T1000 (cell line): ENCODE measurements at places on chromosomes 5 and 9.

- no peak for DNase-seq
Measured at GRCh38 chr5:134127988-134128647, 13.6 kb downstream of the TCF7 start.

DNA sequence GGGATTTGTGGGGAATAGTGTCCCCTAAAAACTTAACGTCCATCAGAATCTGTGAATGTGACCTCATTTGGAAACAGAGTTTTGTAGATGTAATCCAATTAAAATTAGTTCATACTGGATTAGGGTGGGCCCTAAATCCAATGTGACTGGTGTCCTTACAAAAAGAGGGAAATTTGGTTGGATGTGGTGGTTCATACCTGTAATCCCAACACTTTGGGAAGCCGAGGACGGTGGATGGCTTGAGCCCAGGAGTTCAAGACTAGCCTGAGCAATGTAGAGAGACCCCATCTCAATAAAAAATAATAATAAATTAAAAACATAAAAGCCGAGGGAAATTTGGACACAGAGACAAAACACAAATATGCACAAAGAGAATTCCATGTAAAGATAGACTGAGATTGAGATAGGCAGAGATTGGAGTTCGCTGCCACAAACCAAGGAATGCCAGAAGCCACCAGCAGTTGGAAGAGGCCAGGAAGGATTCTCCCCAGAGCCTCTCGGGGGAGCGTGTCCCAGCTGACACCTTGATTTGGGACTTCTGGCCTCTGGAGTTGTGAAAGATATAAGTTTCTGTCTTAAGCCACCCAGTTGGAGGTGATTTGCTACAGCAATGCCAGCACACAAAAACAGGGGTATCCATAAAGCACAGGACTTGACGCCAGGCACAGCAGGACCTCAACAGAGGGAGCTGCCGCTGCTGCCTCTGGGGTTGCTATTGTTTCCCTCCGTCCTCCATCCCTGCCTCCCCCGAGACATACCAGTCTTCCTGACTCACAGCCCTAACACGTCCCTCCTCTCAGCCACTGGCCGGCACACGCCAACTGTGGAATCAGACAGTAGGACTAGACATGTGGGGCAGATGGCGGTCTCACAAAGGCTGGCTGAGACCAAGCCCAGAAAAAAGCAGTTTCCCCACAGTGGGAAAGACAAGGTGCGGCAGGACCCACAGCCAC lies 73.8 kb upstream of the IL17B start:
- peak; percentile 70 for DNase-seq

DNA sequence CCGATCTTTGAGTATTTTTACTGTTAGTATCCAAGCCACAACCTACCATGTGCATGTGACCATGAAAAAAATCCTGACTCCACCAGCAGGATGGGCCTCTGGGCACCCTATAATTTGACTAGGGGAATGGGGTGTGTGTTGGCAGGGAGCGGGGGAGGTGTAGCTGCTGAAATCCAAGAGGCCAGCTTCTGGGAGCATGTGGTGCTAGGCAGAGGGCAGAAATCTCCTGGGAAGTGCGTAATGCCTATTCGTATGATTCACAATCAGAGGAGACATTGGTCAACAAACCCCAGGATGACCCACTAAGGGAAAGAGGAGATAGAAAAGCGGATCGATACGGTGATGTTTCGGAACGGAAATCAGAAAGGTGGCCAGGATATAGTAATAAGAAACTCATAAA lies 149.9 kb downstream of the ARSB start:
- no peak for DNase-seq

- DNase-seq, result no peak
Measured at GRCh38 chr5:167290478-167290877, 1001.0 kb upstream of the WWC1 start.

DNA sequence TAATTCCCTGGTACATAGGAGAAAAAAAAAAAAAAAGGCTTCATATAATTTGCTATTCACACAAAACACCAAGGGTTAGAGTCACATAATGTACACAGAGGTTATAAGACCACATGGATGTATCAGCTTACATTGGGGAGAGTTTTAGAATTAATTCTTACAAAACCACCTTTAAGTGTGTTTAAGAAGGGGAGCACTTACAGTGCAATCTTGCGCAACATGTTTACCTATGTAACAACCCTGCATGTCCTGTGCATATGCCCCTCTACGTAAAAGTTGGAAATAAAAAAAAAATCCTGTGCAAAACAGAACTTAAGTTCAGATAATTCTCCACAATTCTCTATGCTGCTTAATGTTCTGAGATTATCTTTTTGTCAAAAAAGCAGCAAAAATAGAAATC lies 190.0 kb downstream of the DENND1A start:
- DNase-seq, result no peak

- DNase-seq, result peak; percentile 47
Measured at GRCh38 chr9:128987805-128988204, 40.3 kb downstream of the NUP188 start.

DNA sequence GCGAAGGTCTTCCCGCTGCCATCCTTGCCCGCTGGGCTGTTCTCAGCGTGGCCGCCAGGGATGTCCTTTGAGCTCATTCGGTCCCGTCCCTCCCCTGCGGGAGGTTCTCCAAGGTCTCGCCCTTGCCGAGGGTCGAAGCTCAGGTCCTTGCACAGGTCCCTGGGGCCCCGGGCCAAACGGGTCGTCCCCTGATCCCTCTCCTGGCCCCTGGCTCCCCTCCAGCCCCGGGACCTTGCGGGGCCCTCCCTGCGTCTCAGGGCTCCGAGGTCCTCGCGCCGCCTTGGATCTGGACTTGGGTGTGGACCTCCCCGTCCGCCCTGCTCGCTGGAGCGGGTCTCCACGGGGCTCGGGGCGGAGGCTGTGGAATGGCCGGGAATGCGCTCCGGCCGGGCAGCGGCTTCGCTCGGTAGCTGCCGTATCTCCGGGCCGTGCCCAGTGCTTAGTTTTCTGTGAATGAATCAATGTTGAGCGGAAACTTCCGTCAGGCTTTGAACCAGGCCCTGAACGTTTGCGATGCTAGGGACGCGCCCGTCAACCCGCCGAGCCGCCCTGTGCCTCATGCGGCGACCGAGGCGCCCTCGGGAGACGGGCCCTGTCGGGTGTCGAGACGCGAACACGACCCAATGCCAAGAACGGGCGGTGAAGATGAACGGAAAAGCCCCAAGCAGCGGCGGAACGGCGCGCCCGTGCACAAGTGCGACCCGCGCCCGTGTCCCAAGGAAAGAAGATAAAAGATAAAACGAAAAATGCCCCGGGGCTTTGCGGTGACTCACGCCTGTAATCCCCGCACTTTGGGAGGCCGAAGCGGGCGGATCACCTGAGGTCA lies 780 bp downstream of the RNU6ATAC start:
- no peak for DNase-seq

- no peak for DNase-seq
Measured at GRCh38 chr9:35628389-35628991, 10.3 kb upstream of the CD72 start.

- no peak for DNase-seq
Measured at GRCh38 chr9:17839776-17840175, 260.9 kb downstream of the SH3GL2 start.

GRCh38 chr9:10339152-10339551 lies 273.6 kb downstream of the PTPRD start:
- no peak for DNase-seq

GRCh38 chr5:37435261-37435660 lies 56.1 kb downstream of the WDR70 start:
- no peak for DNase-seq

DNA sequence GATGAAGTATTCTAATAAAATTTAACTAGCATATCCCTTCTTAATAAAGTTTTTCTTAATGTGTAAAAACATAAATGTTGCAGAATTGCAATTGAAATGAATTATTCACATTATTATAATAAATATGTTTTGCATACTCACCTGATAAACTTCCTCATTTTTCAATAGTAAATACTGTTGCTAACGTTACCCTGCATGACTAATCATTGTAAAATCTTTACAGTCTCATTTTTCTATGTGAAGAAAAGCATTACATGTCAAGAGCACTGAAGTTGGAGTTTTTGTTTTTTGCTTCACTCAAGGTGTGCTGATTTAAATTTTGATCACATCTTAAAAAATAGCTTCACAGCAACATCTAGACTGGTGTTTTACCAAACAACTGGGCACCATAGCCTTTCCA lies 157.2 kb upstream of the CDH18 start:
- DNase-seq, result no peak

DNA sequence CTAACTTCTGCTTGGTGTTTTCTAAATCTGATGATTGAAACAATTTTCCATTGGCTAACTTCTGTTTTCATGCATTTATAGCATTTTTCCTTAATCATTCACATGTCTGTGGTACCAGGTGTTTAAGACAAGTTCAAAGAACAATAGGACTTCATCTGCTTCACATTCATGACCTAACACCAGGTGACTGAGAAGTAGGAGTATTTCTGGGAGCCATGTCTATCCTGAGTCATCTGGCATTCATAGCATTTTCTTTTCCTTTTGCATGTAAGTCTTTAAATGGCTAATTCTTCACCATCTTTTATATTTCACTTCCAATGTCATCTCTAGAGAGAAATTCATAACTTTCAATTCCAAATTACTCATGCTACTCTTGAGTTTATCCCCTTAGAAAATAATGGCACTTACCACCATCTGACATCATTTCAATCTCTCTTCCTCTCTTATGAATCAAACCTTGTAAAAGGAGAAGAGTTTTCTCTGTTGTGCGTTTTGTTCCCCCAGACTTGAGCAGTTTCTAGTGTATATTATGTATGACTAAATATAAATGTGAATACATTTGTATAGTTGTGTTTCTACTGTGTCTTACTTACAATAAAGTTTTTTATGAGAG lies 1196.1 kb upstream of the CDH9 start:
- no peak for DNase-seq

DNA sequence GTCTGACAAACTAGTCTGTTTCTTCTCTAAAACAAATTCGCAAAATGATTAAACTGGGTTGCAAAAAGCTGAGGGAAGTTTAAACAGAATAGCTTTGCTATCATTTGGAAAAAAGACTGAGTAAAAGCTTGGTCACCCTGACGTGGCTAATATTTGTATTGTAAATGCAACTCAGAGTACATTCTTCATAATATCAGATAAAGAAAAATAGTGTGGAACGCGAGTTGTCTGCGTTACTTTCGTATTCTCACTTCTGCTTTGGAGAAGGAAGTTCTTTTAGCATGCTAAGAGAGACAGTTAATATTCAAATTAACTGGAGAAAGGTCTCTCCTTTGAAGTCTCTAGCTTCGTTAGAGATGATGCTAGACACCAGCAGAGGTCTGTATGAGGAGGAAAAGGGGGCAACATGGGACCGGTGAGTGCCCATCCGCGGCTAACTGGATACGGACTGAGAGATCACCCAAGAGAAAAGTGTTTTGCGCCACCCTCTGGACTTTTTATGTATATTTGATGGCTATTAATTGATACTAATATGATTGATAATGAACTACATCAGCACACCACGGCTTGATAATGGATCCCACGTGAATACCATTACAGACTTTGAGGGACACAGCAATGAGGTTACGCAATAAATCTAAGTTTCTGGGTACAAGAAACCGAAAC lies 2.9 kb upstream of the CNTRL start:
- no peak for DNase-seq

DNA sequence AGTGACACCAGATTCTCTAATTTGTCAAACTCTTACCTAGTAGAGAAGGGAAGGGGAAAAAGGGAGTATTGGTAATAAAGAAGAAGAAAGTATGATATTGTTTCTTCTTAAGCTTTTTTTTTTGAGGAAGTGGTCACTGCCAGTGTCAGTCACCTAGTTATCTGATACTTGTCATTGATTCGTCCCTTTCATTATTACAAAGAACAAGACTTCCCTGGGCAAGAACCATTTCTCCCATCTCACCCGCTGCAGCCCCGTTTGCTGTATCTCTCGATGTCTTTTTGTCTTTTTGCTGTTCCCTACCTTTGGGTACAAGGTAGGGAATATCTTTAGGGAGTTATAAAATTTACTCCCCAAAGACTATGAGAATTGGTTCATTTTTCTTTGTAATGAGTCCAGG lies 249.0 kb downstream of the ARHGAP26 start:
- no peak for DNase-seq

DNA sequence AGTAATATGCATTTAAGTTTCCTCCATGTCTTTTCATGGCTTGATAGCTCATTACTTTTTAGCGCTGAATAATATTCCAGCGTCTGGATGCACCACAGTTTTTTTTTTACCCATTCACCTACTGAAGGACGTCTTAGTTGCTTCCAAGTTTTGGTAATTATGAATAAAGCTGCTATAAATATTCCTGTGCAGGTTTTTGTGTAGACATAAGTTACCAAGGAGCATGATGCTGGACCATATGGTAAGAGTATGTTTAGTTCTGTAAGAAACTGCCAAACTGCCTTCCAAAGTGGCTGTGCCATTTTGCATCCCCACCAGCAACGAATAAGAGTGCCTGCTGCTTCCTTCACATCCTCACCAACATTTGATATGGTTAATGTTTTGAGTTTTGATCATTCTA lies 195.6 kb downstream of the PIK3R1 start:
- DNase-seq, result no peak

- no peak for DNase-seq
Measured at GRCh38 chr9:131984564-131984963, 95.1 kb downstream of the MED27 start.

DNA sequence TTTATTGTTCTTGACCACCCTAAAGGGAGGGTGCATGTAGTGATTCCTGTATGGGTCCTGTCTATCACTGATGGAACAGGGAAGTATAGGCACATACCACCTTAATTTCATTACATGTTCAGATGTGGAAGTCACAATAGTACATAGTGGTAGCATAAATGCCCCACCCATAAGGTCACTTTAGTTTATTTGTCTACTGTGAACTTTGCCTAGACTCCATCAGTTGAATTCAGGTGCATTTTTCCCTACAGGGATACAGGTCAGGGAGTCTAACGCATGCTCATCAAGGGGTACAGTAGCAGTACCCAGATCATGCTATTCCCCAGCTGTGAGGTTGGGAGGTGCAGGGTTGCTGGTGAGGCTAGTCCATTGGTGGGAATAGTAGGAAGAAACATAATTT lies 175.0 kb downstream of the MEF2C start:
- DNase-seq, result no peak

DNA sequence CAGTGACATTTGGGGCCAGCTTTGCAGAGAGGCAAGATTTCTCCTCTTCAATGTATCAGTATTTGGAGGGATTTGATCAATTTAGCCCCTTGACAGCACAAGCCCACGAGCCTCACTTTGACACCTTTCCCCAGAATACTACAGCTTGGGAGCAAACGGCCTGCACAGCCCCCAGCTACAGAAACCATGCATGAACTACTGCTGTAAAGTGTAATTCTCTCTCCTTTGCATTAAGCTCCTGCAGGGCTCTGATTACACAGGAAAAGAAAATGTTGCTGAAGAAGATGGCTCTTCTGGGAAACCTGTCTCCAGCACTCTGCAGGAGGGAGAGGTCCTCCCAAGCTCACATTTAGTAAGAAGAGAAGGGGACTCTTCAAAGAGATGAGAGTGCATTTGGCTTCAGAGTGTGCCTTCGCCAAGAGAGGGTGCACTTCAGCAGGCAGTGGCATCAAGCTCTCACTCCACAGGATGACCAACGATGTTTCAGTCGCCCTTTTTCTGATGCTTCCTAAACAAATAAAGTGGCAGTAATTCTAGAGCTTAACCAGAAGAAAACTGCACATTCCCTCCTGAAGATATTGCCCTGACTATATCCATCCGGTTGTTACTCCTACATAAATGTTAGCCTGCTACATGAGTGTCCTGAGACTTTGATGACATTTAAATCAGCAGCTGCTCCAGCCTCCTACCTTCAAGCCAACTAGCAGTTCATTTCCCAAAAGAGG lies 272.2 kb downstream of the AUH start:
- DNase-seq, result no peak
